Kasumi-1 (cell line): ENCODE measurements at places on chromosomes 2 and 18.
A peak's percentile ranks its signal among the peaks of the same experiment; 100 is the strongest.

GRCh38 chr2:134718023-134718816 is 580 bp downstream of the TMEM163 start:
- no peak for DNase-seq

DNA sequence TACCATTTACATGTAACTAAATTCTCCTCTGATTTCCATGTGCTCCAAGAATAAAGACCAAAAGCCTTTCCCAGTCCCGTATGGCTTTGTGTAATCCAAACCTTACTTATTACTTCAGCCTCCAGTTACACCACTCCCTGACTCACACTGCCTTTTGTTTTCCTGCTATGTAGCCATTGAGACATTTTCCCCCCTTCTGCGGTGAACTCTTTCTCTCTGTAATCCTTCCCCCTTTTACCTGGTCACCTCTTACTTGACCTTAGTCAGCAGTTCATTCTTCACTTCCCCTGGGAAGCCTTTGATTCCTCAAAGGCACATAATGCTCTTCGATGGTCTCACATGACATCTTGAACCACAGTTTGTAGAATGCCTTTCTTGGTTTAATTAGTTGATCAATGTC is 256.0 kb upstream of the FANCL start:
- no peak for DNase-seq

GRCh38 chr2:18550433-18550832 is 10.0 kb downstream of the RDH14 start:
- DNase-seq: no peak

DNA sequence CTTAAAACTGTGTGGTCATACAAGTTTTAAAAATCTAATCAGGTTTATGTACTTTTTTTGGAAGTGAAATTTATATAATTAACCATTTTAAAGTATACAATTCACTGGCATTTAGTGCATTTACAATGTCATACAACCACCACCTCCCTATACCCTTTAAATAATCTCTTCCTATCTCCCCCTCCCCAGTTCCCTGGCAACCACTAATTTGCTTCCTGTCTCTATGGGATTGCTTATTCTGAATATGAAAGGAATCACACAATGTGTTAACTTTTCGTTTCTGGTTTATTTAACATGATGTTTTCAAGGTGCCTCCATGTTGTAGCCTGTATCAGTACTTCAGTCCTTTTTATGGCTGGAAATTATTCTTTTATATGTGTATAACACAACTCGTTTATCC is 19.4 kb downstream of the CHMP3 start:
- no peak for DNase-seq

- no peak for DNase-seq
Observed at GRCh38 chr2:9356261-9356660, 67.1 kb downstream of the ITGB1BP1 start.

DNA sequence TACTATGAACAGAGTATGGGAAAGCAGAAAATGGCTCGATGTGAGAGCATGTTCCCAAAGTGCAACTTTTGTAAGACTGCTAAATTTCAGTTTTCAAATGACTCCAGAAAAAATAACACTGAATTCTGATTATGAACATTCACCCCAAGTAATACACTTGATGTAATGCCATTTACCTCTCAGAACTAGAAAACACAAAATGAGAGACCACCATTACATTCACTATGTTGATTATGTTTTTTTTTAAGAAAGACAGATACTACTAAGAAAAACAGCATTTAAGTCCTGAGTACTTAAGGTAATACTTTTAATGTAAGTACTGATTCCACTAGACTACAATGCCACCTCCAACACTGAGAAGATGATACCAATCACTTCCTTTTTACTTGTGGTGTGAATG is 38.5 kb downstream of the SFT2D3 start:
- no peak for DNase-seq

DNA sequence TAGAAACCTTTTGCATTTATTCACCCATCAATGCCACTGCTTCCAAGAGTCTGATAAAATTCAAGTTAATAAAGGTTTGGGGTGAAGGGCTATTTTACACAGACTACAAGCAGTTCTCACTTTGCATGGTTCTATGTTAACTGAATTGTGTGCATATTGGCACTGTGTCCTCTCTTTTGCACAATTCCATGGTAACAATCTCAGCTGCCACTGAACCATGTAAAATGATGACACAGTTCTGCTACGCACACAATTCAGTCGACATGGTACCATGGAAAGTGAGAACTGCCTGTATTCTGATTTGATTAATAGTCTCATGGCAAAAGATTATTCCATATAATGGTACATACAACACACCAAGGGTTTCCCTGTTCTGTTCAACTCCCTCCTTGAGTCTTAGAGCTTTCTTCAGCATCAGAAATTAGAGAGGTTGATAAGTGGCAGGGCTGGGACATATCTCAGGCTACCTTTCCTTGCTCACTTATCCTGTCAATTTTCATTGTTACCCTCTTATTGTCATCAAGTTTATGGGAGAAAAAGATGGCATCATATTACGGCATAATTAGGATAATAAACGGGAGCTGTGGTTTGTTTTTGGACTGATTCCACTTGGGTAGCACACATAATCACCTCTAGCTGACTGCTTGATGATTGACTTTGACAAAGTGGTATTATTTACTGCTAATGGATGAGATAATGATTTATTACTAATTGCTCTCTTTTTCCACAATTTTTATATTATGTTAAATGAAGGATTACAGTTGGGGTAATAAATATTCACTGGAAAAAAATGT is 139.3 kb upstream of the CREB1 start:
- DNase-seq: no peak

- no peak for DNase-seq
Observed at GRCh38 chr2:112183327-112184025, 45.3 kb downstream of the FBLN7 start.

GRCh38 chr18:6198585-6198984 is 216.1 kb downstream of the L3MBTL4 start:
- DNase-seq: no peak

DNA sequence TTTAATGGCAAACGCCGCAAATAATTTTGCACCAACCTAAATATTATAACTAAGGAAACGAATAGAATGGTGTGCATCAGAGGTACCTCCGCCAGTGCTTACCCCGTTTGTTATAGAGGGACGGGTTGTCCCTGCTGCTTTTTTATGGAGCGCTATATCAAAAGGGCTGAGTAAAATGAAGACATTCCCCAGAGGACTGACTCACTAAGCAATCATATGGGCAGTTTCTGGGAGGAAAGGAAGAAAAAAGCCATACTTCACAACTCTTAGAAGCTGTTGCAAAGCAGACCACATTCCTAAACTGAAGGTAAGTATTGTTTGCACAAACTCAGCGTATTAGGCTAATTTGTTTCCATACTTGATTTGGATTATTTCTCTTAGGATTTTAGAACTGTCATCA is 12.9 kb downstream of the ID2 start:
- DNase-seq: no peak

DNA sequence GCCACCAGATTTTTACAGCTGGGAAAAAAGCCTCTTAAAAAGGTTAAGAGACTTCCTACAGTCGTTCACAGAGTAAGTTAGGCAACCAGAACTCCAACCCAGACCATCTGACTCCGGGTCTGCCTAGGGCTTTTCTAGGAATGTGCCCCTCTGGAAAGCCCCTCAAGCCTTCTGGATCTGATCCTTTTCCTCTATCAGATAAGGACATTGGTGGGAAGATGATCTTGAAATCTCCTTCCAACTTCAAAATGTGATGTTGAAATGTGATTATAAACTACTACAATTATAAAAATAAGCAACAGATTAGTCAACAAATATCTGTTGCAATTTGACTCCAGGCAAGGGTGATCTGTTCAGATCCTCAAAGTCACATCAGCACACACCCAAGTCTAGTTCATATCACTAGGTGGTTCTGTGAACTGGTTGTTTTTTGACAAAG is 270.4 kb downstream of the ARHGAP15 start:
- no peak for DNase-seq

- DNase-seq: no peak
Observed at GRCh38 chr2:68721482-68722101, 13.0 kb upstream of the ARHGAP25 start.

- DNase-seq: no peak
Observed at GRCh38 chr18:66209656-66210055, 394.2 kb downstream of the CDH19 start.

GRCh38 chr2:205766779-205767359 is 84.6 kb downstream of the NRP2 start:
- peak; percentile 41 for DNase-seq

GRCh38 chr18:35998967-35999366 is 26.5 kb downstream of the RMP24 start:
- DNase-seq: peak; percentile 50

- no peak for DNase-seq
Observed at GRCh38 chr2:1591978-1592907, 152.1 kb downstream of the PXDN start.

DNA sequence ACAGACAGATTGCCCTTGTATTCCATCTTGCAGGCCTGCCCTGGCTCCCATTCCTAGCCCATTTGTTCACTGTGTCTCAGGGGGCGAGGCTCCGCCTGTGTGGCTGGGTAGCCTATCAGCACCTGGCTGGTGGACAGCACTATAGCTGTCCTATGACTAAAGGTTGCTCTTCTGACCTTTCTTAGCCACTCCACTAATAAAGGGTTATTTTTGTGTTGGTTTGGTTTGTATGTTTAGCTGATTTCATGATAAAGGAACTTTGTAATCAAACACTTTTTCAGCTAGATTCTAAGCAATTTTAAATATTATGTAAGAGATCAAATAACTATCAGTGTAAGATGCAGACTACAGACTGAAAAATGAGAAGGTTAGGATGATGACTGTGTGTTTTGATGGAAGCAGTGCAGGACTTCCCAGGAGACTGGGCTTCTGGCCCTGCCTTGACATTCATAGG is 72.2 kb downstream of the CRIM1 start:
- no peak for DNase-seq

- no peak for DNase-seq
Observed at GRCh38 chr2:85419009-85419675, 628 bp downstream of the SH2D6 start.

DNA sequence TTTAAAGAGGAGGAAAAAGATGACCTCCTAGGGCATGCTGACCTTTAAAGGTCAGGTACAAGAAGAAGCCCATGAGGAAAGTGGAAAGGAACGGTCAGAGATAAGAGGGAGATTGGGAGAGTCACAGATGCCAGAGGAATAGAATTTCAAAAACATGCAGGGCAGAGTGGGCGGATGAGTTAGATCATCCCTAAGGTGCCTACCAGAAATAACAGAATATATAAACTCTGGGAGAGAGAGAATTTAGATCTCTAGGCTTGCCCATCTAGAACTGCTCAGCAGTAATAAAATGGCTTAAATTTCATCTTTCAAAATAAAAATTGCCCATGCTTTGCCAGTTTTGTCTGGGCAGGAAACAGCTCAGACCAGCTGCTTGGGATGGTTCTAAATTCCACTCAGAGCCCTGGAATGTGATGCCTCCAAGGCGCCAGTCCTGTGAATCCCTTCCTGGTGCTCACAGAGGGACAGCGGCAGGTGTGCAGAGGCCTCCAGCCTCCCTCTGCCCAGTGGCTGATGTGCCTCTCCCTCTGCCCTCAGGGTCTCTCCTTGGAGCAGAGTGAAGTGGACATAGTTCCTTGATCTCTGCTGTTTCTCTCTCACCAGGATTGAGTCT is 130.9 kb downstream of the ANTXR1 start:
- DNase-seq: no peak

DNA sequence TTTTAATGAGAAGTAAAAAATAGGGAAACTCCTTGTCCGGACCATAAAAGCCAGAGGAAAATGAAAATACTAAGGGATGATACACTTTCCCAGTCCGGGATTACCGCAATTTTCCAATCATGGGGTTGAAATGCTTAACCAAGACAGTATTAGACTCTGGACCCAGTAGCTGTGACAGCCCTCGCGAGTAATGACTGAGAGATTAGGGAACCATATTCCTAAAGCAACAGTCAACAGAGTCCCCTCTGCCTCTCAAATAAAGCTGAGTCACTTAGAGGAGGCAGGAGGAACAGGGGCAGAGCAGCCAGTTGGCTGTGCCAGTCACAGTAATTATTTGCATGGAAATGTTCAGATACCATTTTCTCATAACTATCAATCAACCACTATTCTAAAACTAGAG is 34.8 kb downstream of the GPATCH11 start:
- no peak for DNase-seq

DNA sequence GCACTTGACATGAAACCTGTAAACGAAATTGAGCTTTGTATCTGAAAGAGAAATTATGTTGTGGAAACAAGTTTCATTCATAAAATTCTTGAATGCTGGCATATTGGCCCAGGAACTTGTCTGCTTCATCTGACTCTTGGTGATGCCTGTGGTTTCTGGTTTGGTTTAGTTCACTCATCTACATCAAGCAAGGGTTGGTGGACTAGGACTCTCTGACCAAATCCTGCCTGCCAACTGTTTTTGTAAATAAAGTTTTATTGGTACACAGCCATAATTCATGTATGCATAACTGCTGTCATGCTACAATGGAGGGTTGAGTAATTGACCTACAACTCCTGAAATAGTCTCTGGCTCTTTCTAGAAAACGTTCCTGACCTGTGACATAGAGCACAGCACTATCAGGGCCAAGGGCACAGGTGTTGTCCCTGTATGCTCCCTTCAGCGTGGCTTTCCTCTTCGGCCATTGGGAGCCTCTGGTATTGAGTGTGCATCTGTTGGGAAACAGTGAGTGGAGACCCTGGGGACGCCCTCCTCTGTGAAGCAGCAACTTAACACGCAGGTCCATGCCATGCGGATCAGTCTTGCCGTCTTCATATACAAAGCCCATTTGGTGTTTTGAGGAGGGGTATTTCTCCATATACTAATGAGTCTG is 226.3 kb downstream of the SH3RF3 start:
- no peak for DNase-seq

DNA sequence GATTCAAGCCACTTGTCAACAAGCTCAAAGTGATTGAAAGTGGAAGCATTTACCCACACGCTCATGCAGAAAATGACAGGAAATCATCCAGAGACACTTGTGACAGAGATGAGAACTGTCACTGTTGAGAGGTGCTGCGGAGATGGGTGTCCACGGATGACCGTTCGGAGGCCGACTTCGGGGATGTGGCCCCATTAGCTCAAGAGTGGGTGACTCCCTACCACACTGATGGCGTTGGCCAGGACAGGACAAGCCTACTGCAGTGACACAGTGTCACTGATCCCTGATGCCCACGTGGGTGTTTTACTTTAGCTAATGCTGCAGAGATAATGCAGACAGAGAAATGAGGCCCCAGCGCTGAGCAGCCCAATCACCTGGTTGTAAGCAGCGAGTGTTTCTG is 81.5 kb upstream of the YWHAQ start:
- no peak for DNase-seq

DNA sequence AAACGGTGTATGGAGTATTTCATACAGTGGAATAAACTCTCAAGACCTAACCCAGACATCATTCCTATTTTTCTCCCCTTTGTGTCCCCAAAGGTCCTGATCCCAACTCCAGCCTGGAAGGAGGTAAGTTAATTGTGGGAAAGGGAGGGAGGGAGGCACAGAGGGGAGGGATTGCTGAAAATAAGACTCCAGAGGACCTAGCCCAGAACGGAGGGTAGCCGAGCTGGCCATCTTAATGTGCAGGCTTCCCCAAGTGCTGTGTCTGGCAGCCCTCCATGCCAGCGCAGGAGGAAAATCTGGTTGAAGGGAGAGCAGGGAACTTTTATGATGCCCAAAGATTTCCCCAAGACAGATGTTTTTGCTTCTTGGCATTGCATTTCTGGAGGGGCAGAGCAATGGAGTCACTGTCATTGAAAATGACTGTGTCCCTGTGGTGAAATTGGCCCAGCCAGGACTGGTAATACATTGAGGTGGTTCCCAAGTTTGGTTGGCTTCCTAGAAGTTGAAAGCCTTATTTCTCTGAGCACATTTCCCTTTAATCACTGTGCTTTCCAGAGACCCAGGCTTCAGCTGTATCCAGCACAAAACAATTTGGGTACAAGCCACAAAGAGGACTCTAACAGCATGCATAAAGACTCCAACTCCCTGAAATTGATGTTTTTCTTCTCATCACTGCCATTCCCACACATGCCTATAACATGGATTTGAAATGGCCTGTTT is 202.7 kb downstream of the AGPS start:
- DNase-seq: no peak
